Caco-2 (cell line): ENCODE measurements at places on chromosomes 11 and 22.

GRCh38 chr11:128715691-128716561 lies 22.1 kb downstream of the FLI1 start:
- no peak overlapping the region for H3K4me3 ChIP-seq
- H3K27me3 ChIP-seq: no peaks in the 10 kb centered on the region; the same call in 1 of the 2 replicates
- no peak overlapping the region for H3K27ac ChIP-seq
- H3K4me1 ChIP-seq: no peaks in the 10 kb centered on the region
- H3K36me3 ChIP-seq: no peaks in the 10 kb centered on the region
- no peak for DNase-seq

GRCh38 chr11:65353900-65354264 lies 669 bp upstream of the TIGD3 start:
- peaks cover 1% of the 10 kb centered on the region for H3K36me3 ChIP-seq
- peak overlapping the region; percentile 55 for H3K4me3 ChIP-seq
- DNase-seq: no peak
- peak overlapping the region; percentile 87 for H3K27ac ChIP-seq

DNA sequence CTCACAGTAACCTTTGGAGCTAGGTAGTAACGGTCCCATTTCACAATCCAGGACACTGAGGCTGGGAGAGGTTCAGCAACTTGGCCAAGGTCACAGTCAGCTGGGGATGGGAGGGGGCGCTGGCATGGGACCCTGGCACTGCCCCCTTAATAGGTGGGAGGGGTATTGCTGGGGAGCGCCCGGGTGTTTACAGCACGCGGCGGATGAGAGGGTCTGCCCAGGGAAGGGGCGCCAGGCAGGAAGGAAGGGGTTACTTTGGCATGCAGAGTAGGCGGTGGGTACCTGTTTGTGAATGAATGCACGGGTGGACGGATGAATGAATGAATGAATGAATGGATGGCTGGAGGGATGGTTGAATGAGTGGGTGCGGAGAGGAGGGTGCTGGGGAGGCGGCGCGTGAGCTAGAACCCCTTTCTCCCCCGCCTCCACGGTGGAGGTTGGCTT lies 628 bp upstream of the FLRT1 start:
- no peaks in the 10 kb centered on the region; the same call in 1 of the 2 replicates for H3K27me3 ChIP-seq
- no peak overlapping the region for H3K27ac ChIP-seq
- DNase-seq: no peak

DNA sequence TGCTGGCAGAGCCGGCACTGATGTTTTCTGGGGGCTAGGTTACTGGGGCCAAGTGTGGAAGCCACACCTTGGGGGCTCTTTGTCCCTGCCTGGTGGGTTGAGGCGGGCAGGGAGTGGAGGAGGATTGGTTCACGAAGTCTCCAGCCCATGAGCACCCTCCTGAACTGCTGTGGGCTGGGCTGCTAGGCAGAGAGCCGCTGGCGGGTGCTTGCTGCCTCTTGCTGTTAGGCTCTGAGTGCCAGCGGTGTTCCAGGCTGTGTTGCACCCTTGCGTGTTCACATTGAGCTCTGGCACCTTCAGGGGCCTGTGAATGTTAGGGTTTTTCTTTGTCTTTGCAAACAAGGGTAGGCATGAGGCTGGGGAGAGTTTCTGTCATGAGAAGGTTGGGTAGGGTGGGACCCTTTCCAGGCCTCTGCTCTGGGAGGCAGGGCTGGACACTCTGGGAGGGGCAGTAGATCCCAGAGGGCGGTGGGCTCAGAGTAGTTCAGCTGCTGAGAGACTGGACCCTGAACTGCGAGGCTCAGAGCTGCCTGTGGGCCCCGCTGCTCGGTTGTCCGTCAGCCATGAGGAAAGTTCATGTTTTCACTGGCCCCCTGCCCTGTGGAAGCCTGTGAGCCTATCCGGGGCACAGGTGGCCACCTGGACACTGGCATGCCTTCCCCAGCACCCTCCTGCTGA lies 24.0 kb upstream of the TMEM191C start:
- H3K4me1 ChIP-seq: no peaks in the 10 kb centered on the region
- H3K27ac ChIP-seq: no peak overlapping the region
- DNase-seq: peak; percentile 0
- no peak overlapping the region for H3K4me3 ChIP-seq
- H3K27me3 ChIP-seq: no peaks in the 10 kb centered on the region

DNA sequence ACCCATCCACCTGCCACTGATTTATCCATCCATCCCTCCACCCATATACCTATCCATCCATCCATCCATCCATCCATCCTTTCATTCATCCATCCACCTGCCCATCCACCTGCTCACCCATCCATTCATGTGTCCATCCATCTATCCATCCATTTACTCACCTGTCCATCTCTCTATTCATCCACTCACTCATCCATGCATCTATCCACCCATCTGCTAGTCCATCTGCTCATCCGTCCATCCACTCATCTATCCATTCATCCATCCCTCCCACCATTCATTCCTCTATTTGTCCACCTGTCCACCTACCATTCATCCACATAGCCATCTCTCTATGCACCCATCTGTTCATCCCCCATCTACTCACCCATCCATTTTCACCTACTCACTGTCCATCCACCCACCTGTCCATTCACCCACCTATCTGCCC lies 48.6 kb upstream of the CCDC188 start:
- DNase-seq: no peak
- no peaks in the 10 kb centered on the region for H3K27me3 ChIP-seq
- H3K4me3 ChIP-seq: no peak overlapping the region
- no peaks in the 10 kb centered on the region for H3K36me3 ChIP-seq
- peaks cover 16% of the 10 kb centered on the region for H3K4me1 ChIP-seq

- H3K4me1 ChIP-seq: peaks cover 17% of the 10 kb centered on the region
- DNase-seq: peak; percentile 19
- no peaks in the 10 kb centered on the region for H3K27me3 ChIP-seq
- H3K36me3 ChIP-seq: no peaks in the 10 kb centered on the region
- no peak overlapping the region for H3K4me3 ChIP-seq
- H3K27ac ChIP-seq: no peak overlapping the region
Observed at GRCh38 chr11:69830086-69830485, 10.9 kb upstream of the FGF3 start.

DNA sequence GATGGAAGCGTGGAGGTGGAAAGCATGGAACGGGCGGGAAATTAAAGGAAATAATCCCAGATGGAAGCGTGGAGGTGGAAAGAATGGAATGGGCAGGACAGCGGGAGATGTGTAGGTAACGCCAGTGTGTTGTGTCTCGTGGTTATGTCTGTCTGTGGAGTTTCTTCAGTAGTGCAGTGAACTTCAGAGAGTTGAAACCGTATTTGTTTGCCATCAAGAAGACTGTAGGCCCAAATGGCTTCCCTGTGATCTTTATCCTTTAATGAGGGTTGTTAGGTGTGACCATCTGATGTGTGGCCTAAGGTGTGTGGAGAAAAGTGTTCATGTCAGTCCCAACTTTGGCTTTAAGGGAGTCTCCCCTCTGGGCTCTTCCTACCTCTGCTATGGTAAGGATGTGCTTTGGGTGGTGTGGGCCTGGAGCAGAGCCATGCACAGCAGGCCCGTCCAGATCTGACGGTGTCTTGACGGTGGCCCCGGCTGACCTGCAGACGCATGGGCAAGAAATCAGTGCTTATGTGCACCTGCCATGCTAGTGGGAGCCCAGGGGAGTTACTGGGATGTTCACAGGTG lies 39.6 kb downstream of the AP2A2 start:
- no peak overlapping the region for H3K4me3 ChIP-seq
- no peaks in the 10 kb centered on the region for H3K27me3 ChIP-seq
- peak overlapping the region; percentile 25 for H3K27ac ChIP-seq
